Stimulated activated CD8-positive, alpha-beta memory T cell treated with anti-CD3 and anti-CD28 coated beads, Interleukin-12 subunit alpha, Interleukin-12 subunit beta, amount 100 ng/mL, for 4 hours (primary cell): ENCODE measurements at places on chromosomes 12 and 14.

- no peak for DNase-seq
Measured at GRCh38 chr12:93540466-93540865, 32.0 kb upstream of the SOCS2 start.

DNA sequence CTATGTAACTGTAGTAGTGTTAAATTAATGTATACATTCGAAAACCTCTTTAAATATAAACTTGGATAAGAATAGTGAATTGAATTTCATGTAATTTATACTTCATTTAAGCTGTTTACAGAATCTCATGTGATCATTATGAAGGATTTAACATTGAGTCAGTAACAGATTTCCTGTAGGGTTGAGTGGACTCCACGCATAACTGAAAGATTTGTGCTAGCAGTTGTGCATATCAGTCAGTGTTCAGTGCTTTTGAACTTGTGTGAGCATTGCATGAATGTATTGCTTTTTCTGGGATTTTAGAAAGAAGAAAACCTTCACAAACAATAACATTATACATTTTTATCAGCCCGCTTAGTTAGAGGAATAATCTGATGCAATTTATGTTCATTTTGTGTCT, 1435.3 kb downstream of the LRFN5 start:
- DNase-seq: no peak

- DNase-seq: no peak
Measured at GRCh38 chr12:89729946-89730459, 21.4 kb upstream of the ATP2B1 start.

- DNase-seq: no peak
Measured at GRCh38 chr12:97300431-97300830, 162.2 kb upstream of the RMST start.

DNA sequence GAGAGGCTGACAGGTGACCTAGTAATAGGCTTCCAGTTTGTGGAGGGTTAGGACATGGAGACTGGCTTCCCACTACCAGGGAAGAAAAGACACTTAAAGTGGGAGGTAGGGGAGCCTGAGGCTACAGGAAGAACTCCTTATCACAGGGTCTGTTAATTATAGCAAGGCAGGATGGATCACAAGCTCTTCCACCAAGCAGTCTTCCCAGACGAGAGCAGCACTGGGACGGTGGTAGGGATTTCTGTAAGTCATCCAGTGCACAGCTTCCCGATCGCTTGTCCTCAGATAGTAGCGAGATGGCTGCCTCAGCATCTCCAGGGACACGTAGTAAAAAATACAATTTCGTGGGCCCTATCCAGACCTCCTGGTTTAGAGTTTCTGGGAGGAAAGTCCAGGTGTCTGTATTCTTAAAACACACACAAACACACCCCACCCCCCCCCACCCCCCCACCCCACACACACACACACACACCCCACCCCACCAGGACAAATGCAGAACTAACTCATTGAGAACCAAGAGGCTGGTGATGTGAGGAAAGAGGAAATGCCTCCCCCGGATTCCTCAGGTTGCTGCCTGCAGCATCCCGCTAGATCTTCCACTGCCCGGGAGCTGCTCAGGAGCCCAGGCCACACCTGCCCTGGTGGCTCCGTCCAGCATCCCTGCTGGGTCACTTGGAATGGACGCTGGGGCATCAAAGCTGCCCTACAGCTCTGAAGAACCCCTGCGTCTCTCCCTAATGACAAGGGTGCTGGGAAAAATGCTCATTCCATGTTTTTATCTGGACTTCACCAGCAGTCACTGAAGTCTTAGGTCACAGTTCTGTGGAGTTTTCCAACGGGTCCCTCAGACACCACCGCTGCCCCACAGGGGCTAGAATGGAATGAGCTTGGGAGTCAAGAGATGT, 307.2 kb downstream of the CACNA1C start:
- DNase-seq: no peak
